ENCODE measurements at places on chromosomes 3 and 15.

GRCh38 chr15:30872341-30872748 is 31.4 kb upstream of the FAN1 start:
- DNase-seq = no peak

DNA sequence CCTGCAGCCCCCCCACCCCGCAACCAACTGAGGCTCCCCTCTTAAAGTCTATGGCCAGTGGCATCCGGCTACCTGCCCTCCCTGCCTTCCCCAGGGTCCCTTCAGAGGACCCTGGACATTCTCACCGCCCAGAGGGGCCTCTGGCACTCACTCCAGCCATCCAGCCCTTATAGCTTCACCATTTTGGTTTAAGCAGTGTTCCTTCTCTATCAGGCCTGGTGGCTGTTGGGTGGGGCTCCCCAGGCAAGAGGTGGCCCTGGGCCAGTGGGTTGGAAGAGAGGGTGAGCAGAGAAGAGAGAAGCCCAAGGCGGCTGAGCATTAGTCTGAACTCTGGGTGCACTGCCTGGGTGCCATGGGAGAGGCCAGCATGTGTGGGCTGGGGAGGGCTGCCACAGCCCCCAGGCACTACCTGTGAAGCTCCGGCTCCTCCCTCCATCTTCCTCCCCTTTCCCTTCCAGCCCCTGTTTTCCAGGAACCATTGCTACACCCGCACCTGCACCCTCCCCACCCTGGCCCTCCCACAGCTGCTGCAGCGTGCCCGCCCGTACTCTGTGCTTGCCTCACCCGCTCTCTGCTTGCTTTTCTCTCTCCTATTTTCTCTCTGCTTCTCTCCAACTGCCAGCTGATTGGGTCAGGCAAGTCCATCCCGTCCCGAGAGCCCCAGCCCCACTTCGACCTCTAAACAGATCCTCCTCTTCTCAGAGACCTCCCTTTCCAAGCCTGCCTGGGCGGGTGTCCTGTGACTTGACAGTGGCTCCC is 168.2 kb downstream of the TBC1D2B start:
- no peak for DNase-seq

- no peak for DNase-seq
These were observed 39.6 kb downstream of the VGLL3 start for GRCh38 chr3:86951322-86951721.

- DNase-seq = no peak
These were observed 1.1 kb downstream of the GORASP1 start for GRCh38 chr3:39106281-39106811.

DNA sequence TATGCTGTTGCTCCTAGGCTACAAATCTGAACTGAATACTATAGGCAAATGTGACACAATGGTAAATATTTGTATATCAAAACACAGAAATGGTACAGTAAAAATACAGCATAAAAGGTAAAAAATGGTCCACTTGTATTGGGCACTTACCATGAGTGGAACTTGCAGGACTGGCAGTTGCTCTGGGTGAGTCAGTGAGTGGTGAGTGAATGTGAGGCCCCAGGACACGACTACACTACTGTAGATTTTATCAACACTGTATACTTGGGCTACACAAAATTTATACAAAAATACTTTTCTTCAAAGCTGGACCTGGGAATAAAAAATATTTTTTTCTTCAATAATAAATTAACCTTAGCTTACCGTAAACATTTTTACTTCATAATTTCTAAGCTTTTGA is 41.6 kb upstream of the DUT start:
- no peak for DNase-seq
